ENCODE measurements at places on chromosomes 1 and 21.

DNA sequence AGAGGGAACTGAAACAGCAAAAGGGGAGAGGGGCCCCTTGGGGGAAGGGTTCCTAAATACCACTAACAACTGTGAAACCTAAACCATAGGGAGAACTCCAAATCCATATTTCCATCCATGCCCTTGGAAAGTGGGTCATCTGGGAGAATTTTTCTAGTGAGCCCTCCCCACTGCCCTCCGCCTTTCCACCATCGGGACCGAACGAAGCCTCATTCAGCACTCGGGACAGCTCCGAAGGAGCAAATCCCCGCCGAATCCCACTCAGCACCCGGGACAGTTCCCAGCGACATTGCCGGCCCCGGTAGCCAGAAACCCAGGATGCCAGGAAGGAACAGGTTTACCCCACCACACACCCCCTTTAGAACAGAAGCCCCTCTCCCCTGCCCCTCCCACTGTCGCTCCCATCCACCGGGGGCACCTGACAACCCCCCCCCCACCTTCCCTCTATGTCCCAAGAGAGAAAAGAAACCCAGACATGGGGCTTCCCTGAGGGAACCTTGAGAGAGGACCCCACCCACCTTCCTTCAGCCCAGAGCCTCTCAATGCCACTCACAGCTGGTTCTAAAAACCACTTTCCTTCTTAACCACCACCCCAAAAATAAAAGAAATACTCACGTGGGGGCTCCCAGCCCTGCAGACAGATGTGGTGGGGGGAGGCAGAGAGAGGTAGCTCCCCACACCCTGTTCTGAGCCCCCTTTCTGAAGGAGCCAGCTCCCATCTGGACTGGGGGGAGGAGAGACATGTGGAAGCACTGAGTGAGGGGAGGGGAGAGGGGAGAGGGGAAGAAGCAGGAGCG, 4.5 kb downstream of the DLGAP3 start:
- no peak for DNase-seq

GRCh38 chr1:231951374-231951773, 324.8 kb downstream of the DISC1 start:
- DNase-seq: no peak

GRCh38 chr1:58082596-58082995, 463.9 kb downstream of the OMA1 start:
- no peak for DNase-seq

- no peak for DNase-seq
Observed at GRCh38 chr1:94874423-94874822, 52.5 kb downstream of the CNN3 start.

DNA sequence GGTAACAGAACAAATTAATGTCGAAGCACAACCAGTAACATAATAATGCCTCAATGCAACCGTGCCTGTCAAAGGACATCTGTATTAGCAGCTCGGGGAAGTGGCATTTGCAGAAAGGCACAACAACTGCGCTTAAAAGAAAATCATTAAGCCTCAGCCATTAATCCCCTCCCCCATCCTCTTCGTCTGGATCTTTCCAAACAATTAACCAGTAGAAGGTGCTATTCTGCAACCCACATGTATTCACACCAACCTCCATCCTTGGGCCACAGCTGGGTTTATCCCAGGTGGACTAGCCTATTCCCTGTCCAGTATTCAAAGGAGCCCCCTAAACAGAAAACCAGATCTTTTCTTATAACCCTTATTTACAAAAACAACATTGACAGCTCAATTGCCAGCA, 2.6 kb downstream of the RERE start:
- peak; percentile 22 for DNase-seq

- no peak for DNase-seq
Observed at GRCh38 chr1:89361681-89362080, 2.2 kb upstream of the GBP6 start.

DNA sequence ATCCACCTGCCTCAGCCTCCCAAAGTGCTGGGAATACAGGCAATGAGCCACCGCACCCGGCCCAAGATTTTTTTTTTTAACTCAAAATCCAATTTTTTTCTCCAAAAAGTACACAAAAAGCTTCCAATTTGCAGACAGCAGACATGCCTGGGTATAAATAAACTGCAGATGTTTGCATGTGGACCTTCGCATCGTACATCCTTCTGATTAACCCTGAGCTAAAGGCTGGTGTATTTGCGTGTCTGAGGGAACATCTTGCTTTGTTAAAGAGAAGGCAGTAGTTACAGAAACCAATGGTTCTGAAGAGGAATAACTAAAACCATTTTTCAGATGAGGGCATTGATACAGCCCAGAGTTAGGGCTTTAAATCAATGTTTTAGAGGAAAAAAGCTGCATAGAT, 12.7 kb downstream of the BCAR3 start:
- DNase-seq: no peak

DNA sequence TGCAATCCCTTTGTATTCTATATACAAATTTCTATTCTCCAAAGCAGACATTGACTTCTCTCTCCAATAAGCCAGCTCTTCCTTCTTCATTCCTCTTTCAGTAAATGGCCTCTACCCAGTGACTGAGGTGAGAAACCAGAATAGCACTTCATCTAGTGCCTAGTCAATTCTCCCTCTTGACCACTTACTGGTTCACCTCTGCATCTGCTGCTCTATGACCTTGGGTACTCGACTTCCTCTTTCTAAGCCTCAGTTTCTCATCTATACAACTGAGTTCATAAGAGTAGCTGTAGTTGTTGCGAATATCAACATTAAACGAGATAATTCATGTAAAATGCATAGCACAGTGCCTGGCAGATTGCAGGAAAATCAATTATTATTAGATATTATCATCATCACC, 12.4 kb downstream of the LYST start:
- no peak for DNase-seq

GRCh38 chr1:1199141-1199960, 7.0 kb downstream of the TNFRSF18 start:
- no peak for DNase-seq

DNA sequence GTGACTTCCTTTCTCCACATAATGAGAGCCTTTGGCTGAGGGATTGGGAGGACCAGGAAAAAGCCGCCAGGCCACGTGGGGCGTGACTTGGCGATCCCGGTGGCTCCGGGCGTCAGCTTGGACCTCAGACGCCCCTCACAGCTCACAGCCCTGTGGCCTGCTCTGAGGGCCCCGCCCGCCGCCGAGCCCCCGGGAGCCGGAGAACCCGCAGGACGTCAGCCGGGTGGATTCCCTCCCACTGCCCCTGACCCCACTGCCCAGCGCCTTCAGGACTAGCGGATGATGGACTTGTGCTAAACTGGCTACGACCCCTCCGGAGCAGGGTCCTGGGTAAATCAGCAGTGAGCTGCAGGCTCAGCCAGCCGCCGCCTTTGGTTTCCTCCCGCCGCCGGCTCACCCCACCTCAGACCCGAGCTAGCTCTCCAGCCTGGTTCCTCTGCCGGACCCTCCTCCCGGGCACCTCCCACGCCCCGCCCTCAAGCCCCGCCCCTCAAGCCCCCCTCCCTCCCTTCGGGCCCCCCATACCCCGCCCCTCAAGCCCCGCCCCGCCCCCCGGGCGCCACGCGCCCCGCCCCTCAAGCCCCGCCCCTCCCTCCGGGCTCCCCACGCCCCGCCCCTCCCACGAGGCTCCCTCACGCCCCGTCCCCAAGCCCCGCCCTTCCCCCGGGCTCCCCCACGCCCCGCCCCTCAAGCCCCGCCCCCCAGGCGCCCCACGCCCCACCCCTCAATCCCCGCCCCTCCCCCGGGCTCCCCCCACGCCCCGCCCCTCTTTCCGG, 10.0 kb upstream of the FAAP20 start:
- DNase-seq: no peak

GRCh38 chr1:4805987-4806386, 151.6 kb downstream of the AJAP1 start:
- no peak for DNase-seq

DNA sequence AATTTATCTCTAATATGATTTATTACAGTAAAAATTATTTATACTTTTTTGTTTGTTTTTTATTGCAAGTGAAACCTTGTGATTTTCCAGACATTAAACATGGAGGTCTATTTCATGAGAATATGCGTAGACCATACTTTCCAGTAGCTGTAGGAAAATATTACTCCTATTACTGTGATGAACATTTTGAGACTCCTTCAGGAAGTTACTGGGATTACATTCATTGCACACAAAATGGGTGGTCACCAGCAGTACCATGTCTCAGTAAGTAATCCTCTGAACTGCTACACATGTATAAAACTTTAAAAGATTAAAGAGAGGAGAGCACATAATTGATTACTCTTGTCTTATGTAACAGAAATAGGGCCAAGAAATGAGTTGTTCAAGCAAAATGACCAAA, 4.5 kb downstream of the CFHR3 start:
- DNase-seq: no peak

- no peak for DNase-seq
Observed at GRCh38 chr1:43293896-43294760, 6.7 kb upstream of the TIE1 start.

GRCh38 chr1:51247499-51247898, 11.4 kb downstream of the RNF11 start:
- no peak for DNase-seq

DNA sequence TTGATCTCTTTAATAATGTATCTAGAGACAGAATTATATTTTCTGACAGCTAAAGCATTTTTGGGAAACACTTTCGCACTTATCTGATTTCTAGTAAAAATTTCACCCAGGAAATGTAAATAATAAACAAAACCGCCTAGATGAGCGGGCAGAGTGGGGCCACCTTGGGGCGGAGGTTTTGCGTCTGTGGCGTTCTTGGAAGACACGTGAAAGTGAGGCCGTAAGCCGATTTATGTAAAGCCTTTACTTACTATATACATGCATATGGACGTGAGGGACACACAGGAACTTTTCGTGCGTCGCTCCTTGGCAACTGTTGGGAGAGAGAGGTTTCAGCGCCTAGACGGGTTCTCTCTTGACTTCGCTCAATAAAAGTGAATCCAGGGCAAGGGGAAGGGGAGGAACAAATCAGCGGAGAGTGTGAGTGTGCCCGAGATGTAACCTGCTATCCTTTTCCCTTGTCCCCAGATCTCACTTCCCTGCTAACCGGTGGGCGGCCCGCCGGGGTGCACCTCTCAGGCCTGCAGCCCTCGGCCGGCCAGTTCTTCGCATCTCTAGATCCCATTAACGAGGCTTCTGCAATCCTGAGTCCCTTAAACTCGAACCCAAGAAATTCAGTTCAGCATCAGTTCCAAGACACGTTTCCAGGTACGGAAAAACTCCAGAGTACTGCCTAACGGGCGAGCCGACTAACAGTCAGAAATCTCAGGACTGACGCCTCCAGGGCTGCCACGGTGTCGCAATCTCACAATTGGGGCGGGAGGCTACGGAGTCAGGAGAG, 1.7 kb downstream of the HLX start:
- no peak for DNase-seq

GRCh38 chr21:38986806-38987632, 181.3 kb downstream of the ETS2 start:
- DNase-seq: peak; percentile 22
